ENCODE measurements at places on chromosomes 11 and 22.

GRCh38 chr11:28606930-28607329, 498.7 kb downstream of the METTL15 start:
- no peak for DNase-seq

DNA sequence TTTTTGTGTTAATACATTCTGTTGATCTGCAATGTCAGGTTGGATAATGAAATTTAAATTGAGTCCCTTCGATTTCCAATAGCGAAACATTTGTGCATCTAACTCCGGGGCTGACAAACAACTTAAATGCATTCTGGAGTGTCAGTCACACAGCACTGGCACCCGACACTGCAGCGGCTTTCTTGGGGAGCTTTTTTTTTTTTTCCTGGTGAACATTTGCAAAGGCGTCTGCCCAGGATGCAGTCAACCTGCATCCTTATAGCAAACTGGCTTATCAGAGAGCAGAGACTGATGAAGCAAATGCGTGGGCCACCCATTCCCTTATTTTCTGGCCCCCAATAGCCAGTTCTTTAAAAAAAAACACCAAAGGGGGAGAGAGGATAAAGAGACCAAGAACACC, 1167.7 kb downstream of the LRRC4C start:
- DNase-seq: no peak

GRCh38 chr22:19961201-19961580, 19.6 kb upstream of the TXNRD2 start:
- no peak for DNase-seq

- no peak for DNase-seq
Observed at GRCh38 chr22:29523761-29524160, 29.8 kb downstream of the THOC5 start.

- DNase-seq: no peak
Observed at GRCh38 chr11:3137486-3138177, 27.5 kb downstream of the OSBPL5 start.

GRCh38 chr22:36285545-36285944, 32.6 kb downstream of the APOL1 start:
- DNase-seq: no peak

- no peak for DNase-seq
Observed at GRCh38 chr22:35541254-35541748, 670 bp downstream of the RASD2 start.

DNA sequence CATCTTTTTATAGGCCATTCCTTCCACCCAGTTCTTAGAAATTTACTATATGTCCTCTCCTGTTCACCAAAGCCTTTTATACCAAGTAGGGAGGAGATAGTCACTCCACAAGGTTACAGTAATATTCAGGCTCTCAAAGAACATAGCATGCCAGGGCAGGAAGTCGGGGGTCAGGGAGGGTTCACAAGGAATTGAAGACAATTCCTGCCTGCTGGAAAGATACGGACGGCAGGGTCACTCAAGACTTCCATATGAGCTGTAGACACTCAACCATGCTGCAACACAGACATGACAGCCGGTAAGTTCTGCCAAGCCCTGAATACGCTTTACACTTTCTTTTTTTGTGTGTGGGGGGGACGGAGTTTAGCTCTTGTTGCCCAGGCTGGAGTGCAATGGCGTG, 700 bp downstream of the C22orf31 start:
- no peak for DNase-seq

DNA sequence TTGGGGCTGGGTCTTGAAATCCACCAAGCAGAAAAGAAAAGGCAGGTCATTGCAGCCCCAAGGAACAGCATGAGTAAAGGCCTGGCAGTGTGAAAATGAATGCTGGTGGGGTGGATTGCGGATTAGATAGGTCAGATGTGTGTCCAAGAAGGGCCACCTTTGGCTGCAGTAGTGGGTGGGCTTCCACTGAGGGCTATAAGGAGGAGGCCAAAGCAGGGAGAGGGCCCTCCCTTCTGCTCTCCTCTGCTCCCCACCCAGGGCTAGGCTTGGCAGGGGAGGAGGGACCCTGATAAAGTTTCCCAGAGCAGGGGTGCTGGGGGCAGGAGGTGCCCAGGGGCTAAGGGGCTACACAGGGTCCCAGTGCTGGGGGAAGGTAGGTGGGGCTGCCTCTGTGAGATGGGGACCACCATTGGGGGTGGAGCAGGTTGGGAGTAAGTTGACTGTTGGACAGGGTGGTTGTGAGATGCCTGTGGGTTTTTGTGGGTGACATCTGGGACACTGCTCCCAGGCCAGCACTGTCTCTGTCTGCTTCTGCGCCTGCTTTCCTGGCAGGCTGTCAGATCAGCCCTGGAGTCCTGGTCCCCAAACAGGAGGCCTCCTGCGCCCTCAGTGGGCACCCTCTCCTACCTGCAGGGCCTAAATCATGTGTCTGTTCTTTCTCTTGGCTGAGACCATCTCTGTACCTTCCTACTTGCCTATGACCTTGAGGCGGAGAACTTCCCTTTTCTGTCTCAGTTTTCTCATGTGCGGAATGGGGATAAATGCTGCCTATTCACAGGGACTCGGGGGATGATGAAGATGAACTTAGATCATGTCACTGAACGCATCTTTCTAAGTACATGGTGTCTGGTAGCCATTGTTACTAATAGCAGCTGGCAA, 1.9 kb downstream of the CAPN5 start:
- no peak for DNase-seq

GRCh38 chr22:30310881-30311771, 15.6 kb downstream of the TBC1D10A start:
- DNase-seq: no peak

GRCh38 chr11:46477136-46477535, 85.6 kb upstream of the CHRM4 start:
- no peak for DNase-seq

DNA sequence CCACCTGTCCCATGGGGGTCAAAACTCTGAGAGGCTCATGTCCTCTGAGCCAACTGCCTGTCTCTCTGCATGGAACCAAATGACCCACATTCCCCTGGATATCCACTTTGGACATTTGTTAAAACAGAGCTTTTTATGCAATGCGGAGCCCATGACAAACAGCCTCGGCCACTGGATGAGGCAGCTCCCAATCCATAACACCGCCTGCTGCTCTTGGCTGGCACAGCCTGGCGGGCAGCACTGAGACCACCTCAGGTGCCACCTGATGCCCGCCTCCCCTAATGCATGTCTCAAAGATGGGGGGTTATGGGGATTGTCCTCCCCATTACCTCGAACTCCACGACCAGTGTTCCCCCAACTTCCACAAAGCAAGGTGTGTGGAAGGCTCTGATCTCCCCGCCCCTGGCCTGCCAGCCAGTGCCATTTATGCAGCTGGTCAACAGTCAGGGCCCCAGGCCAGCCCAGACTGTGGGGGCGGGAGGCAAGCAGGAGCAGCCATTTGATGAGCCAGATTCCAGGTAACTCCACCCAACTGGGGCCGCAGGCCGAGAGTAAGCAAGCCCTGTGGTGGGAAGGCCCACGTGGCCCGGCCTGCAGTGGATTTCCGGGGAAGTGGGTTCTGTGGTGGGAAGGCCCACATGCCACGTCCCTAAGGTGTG, 84.2 kb downstream of the PHF21B start:
- DNase-seq: peak; percentile 7
